ENCODE measurements at places on chromosomes 4 and X. TPM values are rescaled to one million over a fixed set of nuclear protein-coding genes. Genes with fewer than 3 reads are reported as not detected.

DNA sequence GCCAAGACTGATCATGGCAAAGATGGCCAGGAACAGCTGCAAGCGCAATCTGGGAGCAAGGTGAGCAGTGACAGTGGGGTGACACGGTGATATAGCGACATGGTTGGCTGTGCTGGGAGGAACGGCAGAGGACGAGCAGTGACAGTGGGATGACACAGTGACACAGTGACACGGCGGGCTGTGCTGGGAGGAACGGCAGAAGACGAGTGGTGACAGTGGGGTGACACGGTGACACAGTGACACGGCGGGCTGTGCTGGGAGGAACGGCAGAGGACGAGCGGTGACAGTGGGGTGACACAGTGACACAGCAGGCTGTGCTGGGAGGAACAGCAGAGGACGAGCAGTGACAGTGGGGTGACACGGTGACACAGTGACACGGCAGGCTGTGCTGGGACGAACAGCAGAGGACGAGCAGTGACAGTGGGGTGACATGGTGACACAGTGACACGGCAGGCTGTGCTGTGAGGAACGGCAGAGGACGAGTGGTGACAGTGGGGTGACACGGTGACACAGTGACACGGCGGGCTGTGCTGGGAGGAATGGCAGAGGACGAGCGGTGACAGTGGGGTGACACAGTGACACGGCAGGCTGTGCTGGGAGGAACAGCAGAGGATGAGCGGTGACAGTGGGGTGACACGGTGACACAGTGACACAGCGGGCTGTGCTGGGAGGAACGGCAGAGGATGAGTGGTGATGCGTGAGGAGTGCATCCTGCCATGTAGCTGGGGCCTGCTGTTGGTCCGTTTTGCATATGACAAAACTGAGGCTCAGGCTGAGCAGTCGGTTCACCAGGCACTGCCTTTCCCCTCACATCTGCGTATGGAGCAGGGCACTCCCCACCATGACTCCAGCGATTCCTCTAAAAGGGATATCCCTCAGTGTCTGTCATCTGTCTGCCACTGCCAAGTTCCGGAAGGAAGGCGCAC is 36.0 kb upstream of the MXD4 start:
- peaks cover 8% of the 10 kb centered on the region for H3K4me1 ChIP-seq
- no peak overlapping the region for H3K4me3 ChIP-seq
- H3K27ac ChIP-seq, result no peak overlapping the region
- DNase-seq, result peak; percentile 9

DNA sequence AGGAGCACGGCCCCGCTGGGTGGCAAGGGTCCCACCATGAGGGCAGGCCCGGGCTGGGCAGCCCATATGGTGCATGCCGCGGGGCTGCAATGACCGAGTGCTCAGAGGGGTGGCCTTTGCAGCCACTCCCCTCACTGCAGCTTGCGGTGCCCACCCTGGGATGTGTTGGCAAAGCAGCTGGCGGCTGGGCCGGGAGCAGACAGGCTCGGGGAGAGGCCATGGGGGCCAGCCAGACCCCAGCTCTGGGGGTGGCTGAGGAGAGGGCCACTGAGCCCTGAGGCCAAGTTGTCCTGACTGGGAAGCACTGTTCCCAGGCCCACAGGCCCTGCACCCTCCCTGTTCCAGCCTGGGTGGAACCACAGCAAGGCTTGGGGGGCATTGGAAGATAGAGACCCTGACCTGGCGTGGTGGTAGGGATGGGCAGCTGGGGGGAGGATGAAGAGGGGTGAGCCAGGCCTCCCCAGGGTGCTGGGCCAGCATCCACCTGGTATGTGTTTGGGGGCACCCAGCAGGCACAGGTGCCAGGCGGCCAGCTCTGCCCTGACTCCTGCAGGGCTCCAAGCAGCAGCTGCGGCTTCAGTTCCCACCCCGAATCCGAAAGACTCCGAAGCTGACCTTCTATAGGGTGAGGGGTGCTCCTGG is 18.4 kb upstream of the RNF4 start:
- no peak for DNase-seq
- H3K27ac ChIP-seq, result no peak overlapping the region
- no peak overlapping the region for H3K4me3 ChIP-seq

GRCh38 chr4:183986971-183987946 is 82.2 kb downstream of the STOX2 start:
- no peak overlapping the region for H3K4me3 ChIP-seq
- H3K27me3 ChIP-seq, result peaks cover 8% of the 10 kb centered on the region
- H3K36me3 ChIP-seq, result no peaks in the 10 kb centered on the region
- no peak for DNase-seq
- H3K27ac ChIP-seq, result no peak overlapping the region

GRCh38 chr4:79759793-79760192 is 313.2 kb downstream of the ANTXR2 start:
- no peaks in the 10 kb centered on the region for H3K4me1 ChIP-seq
- peaks cover 3% of the 10 kb centered on the region for H3K27me3 ChIP-seq
- no peak overlapping the region for H3K27ac ChIP-seq

- H3K27me3 ChIP-seq, result no peaks in the 10 kb centered on the region
- no peak overlapping the region for H3K4me3 ChIP-seq
- H3K27ac ChIP-seq, result no peak overlapping the region
Observed at GRCh38 chr4:181525634-181526033, 717.6 kb upstream of the TENM3 start.

TLR7 gene
- total RNA-seq, result not detected

FATE1 gene
- total RNA-seq, result not detected

All from activated CD4-positive, alpha-beta memory T cell treated with anti-CD3 and anti-CD28 coated beads for 36 hours (primary cell).